ENCODE measurements at places on chromosomes 2 and 18.

GRCh38 chr18:78549971-78550370 is 429.6 kb upstream of the SALL3 start:
- DNase-seq = no peak

DNA sequence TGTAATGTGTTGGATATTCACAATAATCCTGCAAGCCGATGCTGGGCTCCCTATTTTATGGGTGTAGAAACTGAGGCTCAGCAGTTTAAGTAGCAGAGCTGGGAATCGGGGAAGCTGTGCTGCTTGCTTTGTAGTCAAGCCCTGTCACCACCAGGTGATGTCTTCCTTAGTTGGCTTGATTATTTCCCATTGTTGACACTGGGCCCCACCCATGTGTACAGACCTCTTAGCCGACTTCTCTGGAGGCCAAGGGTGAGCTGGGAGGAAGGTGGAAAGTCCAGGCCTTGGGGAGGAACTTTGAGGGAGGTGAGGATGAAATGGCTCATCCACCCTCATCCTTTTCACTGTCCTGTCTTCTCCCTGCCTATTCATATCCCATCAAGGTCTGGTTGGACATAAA is 60.0 kb downstream of the CAPN13 start:
- no peak for DNase-seq

GRCh38 chr2:55232863-55233657 is 572 bp downstream of the RPS27A start:
- DNase-seq = peak; percentile 45

GRCh38 chr2:238130111-238130695 is 8.3 kb upstream of the KLHL30 start:
- no peak for DNase-seq

DNA sequence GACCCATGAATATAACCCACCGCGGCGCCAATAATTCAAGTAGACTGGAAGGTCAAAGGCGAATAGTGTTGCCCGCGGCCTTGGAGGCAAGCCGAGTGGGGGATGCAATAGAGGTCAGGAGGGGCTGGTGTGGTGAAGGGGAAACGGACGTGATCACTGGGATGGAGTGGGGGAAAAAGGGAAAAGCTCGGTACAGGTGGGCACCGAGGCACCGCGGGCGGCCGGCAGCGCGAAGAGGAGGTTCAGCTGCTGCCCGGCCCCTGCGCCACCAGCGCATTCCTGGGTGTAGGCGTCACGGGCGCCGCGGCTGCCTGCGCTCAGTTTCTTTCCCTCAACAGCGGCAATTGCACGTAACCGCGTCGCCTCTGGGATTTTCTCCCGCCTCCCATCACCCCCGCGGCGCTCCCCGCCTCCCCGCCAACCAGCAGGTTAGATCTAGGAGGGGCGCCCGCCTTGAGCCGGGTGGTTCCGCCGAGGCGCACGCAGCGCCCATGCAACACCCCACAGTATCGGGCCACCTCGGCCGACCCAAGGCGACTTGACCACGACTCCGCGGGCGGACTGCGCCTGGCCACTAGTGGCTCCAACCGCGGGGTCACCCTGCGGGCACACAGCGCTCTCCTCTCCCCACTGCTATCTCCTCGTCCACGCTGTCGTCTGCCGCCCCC is 1.5 kb downstream of the RND3 start:
- no peak for DNase-seq

GRCh38 chr2:70081221-70081620 is 6.1 kb upstream of the PCBP1 start:
- DNase-seq = no peak

- DNase-seq = no peak
Measured at GRCh38 chr18:57060814-57061213, 86.1 kb upstream of the BOD1L2 start.

- no peak for DNase-seq
Measured at GRCh38 chr2:231490801-231491200, 26.5 kb upstream of the NCL start.

DNA sequence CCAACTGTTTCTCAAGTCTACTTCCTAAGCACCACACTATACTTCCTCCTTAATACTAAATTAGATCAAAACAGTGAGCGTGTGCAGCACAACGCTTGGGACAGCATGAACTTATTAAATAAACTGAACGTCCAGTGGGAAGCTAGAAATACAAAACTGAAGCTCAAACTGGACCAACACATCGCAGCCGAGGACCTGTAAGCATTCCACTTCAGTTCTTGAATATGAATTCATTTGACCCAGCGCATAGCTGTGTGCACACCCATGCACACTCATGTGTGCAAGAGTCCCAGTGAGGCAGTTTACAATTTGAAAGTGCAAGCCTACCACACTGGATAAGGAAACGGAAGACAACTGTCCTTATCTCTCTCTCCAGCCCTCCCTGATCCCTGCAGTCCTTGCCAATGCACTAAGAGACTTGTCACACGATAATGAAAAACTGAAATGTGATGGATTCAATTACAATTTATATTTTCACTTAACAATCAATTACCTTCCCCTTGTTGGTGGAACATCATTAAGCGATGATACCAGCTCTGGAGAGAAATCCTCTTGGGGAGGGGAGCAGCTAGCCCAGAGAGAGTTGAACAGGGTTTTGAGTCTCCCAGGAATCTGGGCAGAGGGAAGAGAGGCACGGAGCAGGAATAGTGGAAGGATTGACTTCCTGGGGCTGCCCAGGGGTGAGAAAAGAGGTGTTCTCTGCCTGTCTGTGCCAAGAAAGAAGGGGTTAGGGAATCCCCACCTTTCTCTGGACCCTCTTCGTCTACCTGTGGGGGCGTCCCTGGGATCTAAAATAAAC is 186.5 kb upstream of the KLHL29 start:
- no peak for DNase-seq

DNA sequence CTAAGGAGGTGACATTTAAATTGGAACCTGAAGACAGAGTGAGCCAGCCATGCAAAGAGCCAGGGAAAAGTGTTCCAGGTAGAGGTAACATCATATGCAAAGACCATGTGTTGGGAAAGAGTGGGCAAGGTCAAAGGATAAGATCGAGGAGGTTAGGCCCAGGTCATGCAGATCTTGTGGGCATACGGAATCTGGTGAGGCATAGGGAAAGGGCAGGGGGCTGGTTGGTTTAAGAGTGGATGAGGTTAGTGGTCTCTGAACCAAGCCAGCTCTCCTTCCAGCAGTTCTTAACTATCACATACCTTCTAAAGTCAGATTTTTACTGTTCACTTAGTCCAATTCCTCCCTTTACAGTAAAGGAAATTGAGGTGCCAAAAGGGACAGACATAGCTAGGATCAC is 3.0 kb downstream of the ANKRD53 start:
- no peak for DNase-seq

DNA sequence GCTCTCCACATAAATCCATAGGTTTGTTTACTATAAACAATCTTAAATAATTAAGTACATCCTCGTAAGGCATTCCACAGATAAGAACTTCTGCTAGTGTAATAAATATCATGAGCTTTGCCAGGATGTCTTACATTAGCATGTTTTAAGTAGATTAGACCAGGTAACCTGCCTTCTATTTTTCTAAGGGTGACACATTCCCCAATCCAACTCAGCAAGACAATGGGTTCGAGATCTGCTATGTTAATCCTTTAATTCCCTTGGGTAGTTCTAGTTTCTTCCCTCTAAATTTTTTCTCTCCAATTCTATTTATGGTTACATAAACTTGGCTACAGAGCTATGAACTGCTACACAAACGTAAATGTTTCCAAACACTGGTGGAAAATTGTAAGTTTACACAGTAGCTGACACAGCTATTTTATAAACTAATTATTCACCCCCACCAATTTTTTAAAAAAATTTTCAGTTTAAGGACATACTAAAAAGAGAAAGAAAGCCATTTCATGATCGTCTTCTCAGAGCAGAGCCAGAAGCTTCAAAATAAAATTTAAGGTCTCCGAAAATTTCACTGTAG is 386.5 kb upstream of the SLC39A10 start:
- no peak for DNase-seq

- no peak for DNase-seq
Measured at GRCh38 chr18:63917817-63918216, 10.1 kb downstream of the SERPINB10 start.

- no peak for DNase-seq
Measured at GRCh38 chr18:33733376-33733775, 155.4 kb downstream of the ASXL3 start.

GRCh38 chr2:233426619-233427342 is 72.5 kb downstream of the DGKD start:
- no peak for DNase-seq

GRCh38 chr2:134398300-134398699 is 144.4 kb downstream of the MGAT5 start:
- no peak for DNase-seq

DNA sequence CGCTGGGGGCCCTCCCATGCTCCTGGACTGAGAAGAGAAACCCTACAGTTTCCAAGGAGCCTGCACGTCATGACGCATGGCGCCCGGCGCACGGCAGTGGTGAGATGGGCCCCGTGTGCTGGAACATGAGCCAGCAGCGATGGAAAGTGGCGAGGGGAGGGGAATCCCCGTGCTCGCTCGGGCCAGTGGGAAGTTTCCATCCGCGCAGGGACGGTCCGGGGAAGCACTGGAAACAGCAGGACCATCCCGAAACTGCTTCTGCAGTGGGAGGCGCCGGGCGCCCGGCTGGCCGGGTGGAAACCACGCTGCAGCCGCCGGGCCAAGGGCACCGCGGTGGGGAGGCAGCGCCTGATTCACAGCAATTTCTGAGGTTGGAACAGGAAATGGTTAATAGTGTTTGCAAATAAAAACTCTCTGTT is 4.9 kb upstream of the PDCD1 start:
- DNase-seq = no peak

DNA sequence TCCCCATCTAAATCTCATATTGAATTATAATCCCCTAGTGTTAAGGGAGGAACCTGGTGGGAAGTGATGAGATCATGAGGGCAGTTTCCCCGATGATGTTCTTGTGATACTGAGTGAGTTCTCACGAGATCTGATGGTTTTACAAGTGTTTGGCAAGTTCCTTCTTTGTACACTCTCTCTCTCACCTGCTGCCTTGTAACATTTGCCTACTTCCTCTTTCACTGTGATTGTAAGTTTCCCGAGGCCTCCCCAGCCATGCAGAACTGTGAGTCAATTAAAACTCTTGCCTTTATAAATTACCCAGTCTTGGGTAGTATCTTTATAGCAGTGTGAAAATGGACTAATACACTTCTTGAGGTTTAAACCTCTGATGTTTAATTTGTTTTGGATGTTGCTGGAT is 177.5 kb downstream of the CD8B2 start:
- DNase-seq = no peak

DNA sequence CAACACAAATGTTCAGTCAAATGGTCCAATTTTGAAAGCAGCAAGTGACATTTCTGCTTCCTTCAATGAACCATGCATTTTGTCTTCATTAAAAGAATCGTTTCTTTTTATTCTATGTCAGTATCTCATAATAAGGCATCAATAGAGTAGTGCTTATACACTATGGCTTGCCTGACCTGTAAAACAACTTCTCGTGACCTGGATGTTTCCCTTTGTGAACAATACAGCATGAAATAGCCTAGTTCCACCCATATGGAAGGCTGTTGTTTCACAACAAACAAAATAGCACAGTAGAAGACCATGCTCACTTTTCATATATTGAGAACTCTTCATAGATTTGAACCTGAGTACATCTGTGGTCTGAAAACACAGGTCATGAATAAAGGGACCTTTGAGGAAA is 104.3 kb upstream of the PIK3C3 start:
- DNase-seq = no peak

DNA sequence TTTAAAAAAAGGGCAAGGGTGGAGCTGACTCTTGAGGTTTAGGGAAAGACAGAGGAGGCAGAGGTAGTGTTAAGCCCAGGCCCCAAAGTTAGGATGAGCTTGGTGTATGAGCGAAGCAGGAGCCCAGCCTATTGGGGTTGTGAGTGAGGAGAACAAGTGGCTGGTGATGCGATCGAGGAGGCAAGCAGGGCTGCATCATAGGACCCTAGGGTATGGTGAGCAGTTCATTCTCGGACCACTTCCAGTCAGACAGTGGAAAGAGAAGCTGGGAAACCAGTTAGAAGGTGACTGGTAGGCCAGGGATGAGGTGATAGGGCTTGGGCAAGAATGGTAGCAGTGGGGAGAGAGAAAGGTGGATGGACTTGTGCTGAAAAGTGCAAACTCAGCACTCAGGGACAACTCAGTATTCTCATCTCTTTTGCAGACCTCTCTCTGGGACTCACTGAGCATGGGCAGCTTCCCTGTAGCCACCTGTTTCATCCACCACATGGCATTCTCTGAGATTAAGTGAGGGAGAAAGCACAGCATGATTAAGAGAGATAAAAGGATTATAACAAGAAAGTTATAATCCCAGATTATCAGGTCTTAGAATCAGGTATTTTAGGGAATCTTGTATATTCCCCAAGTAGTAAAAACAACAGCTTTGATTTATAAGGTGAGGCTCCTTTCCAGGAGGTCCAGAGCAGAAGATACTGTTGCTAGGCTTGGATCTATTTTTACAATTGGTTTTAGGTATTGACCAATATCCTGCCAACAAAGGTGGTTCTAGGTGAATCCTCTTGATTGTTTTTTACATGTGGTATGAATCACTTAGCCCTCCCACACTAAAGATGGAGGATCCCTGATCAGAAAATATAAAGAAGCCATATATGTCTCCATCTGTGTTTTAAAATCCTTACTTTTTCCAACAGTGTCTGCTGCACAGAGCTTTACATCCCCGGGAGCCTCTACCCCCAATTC is 38.3 kb downstream of the XRCC5 start:
- no peak for DNase-seq

DNA sequence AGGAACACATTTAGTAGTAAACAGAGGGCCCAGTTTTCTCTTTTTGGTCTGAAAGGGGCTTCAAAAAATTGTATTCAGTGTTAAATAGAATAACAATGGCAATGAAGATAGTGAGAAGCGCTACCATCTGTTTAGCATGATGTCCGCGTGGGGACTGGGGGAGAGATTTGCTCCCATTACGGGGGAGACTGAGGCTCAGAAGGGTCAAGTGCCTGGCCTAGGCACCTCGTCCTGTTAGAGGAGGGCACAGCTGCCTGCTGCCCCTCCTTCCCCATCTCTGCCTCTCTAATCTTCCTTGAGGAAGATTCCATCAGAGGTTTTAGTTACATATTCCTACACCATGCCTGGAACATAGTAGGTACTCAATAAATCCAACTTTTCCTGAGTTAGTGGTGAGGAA is 10.1 kb upstream of the TMEM185B start:
- DNase-seq = no peak

GRCh38 chr18:70491734-70492348 is 203.0 kb downstream of the SOCS6 start:
- DNase-seq = no peak

Data from activated T-helper 1 cell treated with Interleukin-2 at 50 U/mL for 16 hours (primary cell).